ENCODE measurements at places on chromosomes 12 and 14.

GRCh38 chr12:124588751-124589267 is 21.4 kb upstream of the NCOR2 start:
- no peak for DNase-seq

DNA sequence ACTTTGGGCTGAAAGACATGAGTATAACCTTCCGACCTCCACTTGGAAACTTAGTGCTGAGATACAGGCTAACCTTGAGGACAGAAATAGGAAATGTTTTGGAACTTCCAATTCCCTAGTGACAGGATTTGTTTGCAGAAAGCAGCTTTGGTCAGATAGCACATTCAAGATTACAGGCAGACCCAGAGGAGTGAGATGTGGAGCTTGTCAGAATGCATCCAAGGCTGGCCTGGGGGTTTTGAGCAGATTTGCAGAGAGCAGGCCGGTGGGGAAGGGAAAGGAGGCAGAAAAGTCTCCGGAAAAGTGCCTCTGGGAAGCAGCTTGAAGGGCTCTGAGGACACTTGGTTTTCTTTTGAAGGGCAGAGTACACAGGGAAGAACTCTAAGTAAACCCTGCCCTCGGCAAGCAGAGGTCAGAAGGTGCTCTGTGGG is 180.3 kb downstream of the ETV6 start:
- no peak for DNase-seq

DNA sequence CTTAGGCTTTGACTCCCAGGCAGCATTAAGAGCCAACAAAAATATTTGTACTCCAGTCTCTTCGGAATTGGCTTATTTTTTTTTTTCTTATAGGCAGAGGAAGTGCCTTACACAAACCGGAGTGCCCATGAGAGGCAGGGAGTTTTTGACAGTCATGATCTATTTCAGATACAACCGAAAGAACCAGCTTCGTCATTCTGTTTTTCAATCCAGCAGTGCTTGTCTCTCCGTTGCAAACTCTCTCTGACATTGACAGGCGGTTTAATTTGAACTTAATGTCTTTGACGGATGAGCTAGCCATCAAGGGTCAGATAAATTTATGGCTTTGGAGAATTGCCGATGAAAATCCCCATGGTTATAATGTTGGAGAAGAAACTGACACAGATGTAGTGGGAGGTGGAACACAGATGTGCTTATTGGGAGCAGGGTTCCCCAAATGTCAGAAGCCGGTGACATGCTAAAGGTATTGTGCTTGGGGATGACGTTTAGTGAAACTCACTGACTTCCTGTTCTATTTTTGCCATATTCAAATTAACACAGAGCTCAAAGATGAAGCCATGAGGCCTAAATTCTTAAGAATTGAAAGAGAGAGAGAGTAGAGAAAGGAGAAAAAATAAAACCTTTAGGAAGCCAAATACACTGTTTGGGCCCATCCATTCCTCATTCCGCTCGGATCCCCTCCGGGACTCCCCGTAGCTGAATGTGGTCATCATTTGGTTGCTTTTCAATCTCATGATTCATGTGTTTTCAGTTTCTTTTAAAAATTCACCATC is 59.7 kb downstream of the PLXNC1 start:
- DNase-seq = peak; percentile 13

DNA sequence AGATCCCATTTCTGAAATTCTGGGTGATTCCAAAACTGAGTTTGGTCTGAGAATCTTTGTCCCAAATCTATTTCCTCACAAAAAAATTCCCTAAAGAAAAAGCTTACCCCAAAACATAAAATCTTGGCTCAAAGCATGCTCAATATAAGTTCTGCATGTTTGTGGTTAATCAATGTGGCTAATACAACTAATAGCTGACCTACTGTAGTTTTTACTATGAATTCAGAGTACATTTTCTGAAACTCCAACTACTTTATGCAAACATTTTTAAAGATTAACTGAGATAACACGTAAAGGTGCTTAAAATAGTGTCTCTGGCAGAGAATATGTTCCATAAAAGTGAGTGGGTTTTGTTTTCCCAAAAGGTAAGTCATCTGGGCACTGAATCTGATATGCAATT is 133.1 kb downstream of the MED13L start:
- DNase-seq = no peak

DNA sequence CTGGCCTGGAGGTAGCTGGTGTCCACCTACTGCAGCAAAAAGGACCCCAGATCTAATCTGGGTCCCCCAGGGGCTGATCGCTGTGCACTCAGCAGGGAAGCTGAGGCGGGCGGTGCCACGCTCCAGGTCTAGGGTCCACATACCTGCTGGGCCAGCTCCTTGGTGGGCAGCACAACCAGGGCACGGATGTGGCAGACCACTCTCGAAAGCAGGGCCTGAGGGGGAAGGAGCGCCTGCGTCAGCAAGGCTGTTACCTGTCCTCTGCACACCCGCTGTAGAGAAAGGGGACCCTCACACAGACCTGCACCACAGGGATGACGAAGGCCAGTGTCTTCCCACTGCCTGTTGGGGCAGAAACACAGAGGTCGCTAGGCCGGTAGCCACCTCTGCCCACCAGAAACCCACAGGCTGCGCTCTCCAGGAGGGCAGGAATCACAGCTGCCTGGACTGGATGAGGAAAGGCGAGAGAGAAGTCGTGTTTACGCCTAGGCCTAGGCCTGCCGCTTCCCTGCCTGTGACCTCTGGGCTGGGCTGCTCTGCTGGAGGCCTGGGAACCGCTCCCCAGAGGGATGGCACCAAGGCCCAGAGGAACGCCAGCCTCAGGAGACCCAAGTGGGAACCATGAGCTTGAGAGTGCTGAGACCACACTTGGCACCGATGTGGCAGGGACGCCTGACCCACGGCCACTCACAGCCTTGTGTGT is 2.0 kb downstream of the DDX51 start:
- no peak for DNase-seq

GRCh38 chr12:25130741-25131188 is 64.2 kb downstream of the DNAI7 start:
- DNase-seq = no peak

DNA sequence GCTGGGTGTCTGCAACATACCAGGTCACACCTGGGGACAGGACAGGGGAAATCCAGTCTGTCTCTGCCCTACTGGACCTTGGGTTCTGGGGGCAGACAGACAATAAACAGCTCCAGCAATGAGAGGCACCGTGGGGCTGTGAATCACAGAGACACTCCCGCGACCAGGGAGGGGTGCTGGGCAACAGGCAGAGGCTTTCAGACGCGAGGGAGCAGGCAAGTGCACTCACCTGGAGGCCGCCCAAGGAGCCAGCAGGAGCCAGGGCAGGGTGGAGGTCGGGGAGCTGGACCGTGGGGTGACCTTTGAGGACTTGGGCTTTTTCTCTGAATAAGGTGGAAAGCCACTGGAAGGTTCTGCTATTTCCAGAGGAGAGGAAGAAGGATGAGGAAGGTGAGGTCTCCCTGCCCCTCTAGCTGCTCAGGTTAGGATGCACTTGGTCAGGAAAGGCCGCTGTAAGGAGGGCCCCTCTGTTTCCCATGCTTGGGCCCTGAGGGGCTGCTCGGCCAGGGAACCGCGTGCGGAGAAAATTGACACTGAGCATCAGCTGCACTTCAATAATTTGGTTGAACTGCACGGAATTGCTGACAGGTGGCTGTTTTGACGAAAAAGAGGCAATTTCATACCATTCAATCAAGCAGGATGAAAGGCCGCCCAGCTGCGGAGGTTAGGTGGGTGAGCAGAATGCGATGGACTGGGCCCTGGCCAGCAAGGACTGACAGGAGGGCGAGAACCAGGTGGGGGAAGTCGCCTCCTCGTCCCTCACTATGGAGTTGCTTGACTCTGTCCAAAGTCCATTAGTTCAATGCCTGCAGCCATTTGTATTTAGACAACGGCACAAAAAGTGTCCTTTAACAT is 42.2 kb downstream of the JAG2 start:
- no peak for DNase-seq

- no peak for DNase-seq
Observed at GRCh38 chr12:123482876-123483275, 24.9 kb downstream of the SNRNP35 start.

GRCh38 chr14:21711360-21711961 is 37.8 kb upstream of the OR4E1 start:
- DNase-seq = no peak

- no peak for DNase-seq
Observed at GRCh38 chr12:108457006-108457733, 57.9 kb upstream of the FICD start.

- no peak for DNase-seq
Observed at GRCh38 chr12:65867394-65867793, 43.1 kb downstream of the HMGA2 start.

DNA sequence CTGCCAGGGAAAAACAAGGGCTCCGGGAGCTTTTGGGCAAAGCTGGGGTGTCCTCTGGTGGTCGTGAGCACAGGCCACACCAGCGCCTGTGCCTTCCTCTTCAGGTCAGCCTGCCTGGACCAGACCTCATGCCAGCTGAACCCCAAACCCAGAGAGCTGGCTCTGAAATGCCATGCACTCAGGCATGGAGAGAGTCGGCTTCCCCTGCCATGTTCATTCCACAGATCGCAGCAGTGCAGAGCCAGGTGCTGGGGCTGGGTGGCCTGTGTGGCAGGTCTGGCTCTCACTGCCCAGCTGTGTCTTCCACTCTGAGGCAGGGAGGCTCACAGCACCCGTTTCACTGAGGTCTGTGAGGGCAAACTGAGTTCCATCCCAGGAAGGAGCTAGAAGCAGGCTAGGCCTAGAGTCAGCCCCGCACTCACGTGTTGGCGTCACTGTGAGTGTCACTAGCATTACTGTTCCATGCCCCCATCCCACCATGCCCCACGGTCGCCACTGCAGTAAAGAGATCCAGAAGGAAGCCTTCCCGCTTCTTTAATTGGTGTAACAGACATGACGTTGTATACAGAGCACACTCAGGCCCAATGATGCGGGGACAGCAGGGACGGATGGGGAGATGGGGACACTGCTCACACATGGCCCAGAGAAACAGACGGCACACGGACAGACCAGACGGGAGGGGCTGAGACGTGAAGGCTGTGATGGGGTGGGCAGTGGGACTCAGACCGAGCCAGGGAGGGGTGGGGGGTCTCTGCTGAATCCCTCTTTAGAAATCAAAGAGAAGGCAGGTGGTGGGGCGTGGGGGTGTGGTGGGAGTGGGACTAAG is 2.7 kb downstream of the ARL6IP4 start:
- no peak for DNase-seq

- no peak for DNase-seq
Observed at GRCh38 chr12:72084061-72084460, 145.4 kb downstream of the TPH2 start.

GRCh38 chr12:107458990-107459389 is 226.6 kb upstream of the PWP1 start:
- no peak for DNase-seq

DNA sequence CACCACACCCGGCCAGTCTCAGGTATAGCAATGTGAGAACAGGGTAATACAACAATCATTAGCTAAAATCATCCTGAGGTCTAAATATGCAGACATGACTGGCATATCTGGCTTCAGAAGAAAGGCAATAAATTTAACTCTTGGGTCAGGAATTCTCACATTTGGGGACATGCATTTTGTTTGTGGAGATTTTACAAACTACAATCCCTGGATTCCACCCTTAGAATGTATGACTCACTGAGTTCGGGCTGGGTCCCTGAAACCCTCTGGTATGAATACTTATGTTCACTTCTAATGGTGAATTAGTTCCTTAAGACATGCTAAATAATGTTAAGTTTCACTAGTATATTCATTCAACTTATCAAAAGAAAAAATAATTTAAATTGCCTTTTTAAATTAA is 98.9 kb upstream of the HMGA2 start:
- no peak for DNase-seq

DNA sequence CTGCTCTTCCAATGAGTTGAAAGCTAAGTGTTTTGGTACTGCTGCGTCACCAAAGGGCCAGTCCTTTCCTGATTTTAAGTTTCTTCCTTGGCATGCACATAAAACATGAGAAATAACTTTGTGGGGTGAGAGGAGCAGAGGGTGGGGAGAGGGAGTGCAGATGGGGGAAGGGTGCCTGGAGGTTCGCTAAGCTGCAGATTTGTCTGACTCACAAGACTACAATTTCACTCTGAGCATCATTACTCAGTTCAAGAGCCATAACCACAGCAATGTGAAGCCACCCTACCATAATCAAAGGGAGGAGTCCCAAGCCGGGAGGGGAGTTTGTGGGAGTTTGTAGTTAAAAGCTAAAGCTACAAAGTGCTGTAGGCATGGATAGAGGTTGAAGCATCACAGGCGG is 136.1 kb downstream of the ANO2 start:
- no peak for DNase-seq

- DNase-seq = no peak
Observed at GRCh38 chr14:36797634-36798033, 136.0 kb downstream of the PAX9 start.

- no peak for DNase-seq
Observed at GRCh38 chr12:95996034-95996658, at the start of gene HAL. Gene HAL, minus strand, starts transcription at chr12:95996344. Its CDS starts 434 bp downstream, at chr12:95995910.

GRCh38 chr12:109052097-109052413 is 321 bp upstream of the USP30 start:
- no peak for DNase-seq

GRCh38 chr14:95564060-95564459 is 29.2 kb downstream of the GLRX5 start:
- no peak for DNase-seq

DNA sequence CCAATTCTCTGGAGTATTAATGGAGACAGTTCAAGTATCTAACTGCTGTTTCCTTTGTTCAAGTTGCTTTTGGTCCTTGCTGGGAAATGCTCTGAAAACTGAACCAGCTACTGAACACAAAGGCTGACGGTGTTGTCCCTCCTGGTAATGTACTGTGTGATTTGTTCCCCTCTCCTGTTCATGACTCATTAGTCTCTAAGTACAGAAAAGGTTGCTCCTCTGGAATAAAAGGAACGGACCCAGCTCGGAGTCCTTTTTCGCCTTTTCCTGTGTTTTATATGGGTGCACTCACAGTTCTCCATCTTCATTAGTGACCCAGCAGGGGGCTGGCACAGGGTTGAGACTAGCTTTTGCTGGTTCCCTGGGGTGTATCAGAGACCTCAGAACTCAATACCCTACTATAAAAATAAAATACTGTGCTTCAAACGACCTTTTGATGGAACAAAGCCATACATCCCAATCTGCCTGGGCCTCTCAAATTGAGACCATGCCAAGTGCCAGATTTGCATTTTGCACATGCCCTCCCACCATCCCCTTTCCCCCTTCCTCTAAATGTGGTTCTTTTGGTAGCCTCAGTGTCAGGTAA is 269.7 kb downstream of the RAD51B start:
- DNase-seq = no peak

- no peak for DNase-seq
Observed at GRCh38 chr12:79935624-79936345, 888 bp upstream of the PPP1R12A start.

GRCh38 chr14:57834001-57834598 is 31.8 kb downstream of the SLC35F4 start:
- DNase-seq = no peak

Measured in activated T-helper 1 cell treated with anti-CD3 and anti-CD28 coated beads, Interleukin-2, amount 50 U/mL, for 16 hours (primary cell).